NCI-H187 (cell line): ENCODE measurements at places on chromosomes 3 and 15.

GRCh38 chr3:22103423-22103822, 352.4 kb upstream of the ZNF385D start:
- DNase-seq = no peak

- no peak for DNase-seq
Observed at GRCh38 chr3:154184582-154184981, 63.4 kb downstream of the ARHGEF26 start.

DNA sequence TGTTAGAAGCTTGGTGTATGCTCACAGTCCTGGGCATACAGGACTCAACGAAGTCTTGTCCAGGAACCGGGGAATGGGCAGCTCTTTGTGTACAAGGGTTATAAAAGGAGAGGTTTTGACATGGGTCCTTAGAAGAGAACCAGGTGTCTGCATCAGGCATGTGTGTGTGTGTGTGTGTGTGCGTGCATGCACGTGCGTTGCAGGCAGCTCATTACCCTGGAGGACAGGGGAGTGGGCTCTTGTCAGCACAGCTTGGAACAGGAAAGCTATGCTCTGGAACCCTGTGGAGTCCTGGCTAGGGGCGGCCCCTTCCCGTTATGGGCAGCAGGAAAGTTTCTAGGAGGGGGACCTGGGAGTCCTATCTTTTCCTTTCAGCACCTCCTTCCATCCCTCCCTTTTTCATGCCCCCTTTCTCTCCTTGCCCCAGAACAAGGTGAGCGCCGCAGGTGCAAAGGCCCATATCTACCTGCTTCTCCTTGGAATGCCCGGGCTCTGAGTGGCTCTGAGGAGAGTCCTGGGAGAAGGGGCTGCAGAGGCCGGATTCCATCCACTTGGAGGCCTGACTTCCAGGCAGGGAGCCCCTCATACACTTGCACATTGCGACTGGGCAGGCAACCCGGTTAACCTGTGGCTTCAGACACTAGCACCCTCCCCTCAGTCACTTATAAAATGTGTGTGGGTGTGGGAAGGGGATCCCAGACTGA, 33.9 kb upstream of the LCTL start:
- no peak for DNase-seq

DNA sequence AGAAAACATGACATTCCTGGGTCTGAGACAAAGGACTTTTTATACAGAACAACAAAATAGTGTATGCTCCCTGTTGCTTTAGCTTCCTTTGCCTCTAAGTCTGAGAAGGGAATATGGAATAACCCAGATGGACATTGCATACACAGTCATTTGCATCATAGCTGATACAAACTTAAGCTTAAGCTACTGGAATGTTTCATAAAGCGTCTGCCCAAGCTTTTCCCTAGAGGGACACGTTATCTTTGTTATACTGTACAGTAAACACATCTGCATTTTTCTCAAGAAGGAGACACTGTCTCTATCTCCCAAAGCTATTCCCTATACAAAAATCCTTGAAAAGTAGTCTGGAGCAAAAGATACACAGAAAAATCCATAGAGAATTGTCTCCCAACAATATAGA, 775.0 kb downstream of the DIPK2A start:
- no peak for DNase-seq

- DNase-seq = no peak
Observed at GRCh38 chr3:177212278-177212610, 15.0 kb upstream of the TBL1XR1 start.

DNA sequence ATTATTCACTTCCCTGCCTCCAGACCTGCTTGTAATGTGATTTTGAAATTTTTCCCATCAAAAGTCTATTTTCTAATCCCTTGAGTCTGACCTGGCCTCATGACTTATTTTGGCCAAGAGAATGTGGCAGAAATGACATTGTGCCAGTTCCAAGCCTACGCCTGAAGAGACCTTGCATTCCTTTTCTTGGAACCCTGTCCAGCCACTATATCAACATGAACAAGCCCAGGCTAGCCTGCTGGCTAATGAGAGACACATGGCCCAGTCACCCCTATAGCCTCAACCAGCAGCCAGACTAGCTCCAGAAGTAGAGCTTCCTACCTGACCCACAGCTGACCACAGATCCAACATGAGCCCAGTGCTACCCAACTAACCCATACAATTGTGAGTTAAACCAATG, 121.1 kb upstream of the ACP3 start:
- no peak for DNase-seq

- no peak for DNase-seq
Observed at GRCh38 chr3:78757731-78758130, 1010.1 kb downstream of the ROBO1 start.

DNA sequence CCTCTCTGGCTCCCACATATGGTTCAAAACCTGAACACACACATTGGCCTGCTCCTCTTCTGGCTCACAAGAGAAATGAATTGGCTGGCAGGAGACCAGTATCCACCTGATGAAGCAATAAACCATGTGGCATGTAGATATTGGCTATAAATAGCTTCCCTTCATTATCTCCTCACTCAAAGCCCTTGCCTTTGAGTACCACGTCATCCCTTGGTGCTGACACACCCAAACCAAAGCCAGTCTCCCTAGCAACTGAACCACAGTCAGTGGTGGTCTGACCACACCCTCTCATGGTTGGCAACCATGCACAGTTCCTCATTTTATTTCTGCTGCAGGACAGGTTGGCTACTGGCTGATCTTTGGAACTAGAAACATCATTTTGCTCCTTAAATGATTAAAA, 98.8 kb downstream of the ZNF621 start:
- DNase-seq = no peak

GRCh38 chr3:49370585-49371290, 12.6 kb upstream of the GPX1 start:
- no peak for DNase-seq

DNA sequence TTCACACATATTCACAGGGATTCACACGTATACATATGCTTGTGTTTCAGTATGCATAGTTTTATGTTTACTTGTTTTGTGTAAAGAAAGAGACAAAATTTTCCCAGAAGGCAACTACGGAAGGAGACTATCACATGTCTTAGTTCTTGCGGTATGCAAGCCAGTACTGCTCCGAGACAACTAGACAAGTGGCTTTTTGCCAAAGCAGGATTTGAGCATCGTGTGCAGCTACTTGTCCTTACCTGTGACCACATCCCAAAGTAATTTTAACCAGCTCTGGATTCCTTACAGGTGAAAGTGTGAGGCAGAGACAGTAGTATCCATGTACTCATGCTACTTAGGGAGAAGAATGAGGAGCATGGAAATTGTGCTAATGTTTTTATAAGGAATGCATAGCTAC, 591.4 kb upstream of the NR2F2 start:
- no peak for DNase-seq

- peak; percentile 13 for DNase-seq
Observed at GRCh38 chr3:181739628-181740027, 27.9 kb downstream of the SOX2 start.

DNA sequence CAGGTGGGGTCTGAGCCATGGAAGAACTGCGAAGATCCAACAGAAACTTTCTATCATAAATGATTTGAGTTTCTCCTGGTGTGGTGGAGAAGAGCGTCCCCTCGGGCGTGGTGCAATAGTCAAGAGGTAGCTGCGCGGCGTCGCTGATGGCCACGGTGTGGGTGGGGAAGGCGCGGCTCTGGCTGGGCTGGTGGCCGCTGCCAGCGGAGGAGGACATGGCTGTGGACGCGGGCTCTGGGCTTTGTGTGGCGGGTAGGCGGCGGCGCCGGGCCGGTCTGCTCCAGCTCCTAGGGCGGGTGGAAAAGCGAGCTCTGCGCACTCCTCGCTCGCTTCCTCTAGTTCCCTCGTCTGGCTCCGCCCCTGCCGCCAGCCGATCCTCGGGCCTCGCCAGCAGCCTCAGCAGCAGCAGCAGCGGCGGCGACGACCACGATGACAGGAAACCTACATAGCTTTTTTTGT, 5.9 kb downstream of the STARD9 start:
- peak; percentile 46 for DNase-seq

DNA sequence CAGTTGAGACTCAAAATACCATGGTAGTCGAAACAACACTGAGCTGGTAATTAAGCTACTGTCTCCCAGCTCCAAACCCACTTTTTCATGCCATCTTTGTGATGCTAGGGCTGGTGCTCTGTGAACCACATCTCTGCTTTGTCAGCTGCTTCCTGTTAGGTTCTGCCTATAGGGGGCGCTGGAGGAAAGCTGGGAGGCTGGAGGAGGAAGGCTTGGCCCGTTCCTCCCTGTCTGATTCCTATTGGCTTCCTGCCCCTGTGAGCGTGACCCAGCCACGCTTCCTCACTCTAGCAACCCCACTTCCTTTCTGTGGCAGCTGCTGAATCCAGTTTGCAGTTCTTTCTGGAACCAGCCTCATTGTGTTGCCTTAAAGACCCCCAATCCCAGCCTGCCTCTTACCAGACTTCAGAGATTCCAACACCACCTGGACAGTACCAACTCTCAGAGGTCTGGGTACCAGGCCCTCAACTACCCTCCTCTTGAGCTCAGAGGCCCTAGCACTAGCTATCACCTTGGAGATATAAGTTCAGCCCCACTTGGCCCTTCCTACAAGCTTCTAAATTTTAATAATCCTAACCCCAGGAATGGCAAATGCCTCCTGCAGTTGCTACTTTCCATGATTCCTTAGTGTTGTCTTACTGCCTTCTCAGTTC, 120.9 kb downstream of the ERC2 start:
- DNase-seq = no peak

DNA sequence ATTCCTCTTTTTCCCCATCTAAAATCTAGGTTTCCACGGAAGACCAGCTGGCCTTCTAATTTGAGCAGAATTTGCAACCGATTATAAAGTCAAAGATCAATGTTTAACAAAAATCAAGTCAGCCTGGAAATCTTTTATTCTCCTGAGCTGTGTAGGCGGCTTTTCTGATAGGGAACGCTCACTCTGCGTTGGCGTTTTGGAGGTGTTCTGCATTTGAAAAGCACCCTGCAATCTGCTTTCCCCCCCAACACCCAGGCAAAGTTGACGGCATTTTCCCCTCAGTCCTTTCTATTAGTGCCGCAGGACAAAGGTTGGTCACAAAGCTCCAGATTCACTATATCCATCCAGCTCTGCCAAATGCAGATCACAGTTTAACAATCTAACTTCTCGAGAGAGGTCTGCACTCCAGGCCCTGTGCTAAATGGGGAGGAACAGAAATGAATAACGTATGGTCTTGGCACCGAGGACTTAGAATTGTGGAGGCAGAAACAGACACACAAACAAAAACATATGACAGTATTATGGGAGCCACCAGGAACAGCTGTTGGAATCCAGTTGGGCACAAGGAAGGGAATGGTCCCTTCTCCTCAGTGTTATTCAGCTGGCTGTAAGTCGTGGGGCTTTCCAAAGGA, 50.4 kb upstream of the LARS2 start:
- DNase-seq = no peak

GRCh38 chr3:99167071-99167470, 265.6 kb upstream of the DCBLD2 start:
- no peak for DNase-seq

DNA sequence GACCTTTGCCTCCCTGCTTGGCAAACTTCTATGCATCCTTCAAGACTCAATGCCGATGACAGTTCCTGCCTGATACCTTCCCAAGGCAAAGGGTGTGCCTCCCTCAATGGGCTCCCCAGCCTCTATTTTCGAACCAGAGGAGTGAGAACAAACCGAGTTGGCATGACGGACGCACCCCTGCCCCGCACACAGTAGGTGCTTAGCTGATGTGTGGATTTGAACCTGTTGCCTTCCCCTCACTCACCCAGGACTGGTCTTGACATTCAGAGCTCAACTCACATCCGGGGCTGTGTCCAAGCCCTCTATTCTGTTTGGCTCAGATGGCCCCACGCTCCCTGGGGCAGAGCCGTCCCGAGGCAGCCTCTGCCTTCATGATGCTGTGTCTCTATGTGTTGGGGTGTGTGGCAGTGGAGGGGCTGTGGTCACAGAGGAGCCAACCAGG, 52.2 kb upstream of the SLC6A11 start:
- DNase-seq = no peak

GRCh38 chr3:41404582-41404981, 205.3 kb downstream of the CTNNB1 start:
- DNase-seq = no peak

- no peak for DNase-seq
Observed at GRCh38 chr15:85282504-85283115, 97.8 kb upstream of the AKAP13 start.

DNA sequence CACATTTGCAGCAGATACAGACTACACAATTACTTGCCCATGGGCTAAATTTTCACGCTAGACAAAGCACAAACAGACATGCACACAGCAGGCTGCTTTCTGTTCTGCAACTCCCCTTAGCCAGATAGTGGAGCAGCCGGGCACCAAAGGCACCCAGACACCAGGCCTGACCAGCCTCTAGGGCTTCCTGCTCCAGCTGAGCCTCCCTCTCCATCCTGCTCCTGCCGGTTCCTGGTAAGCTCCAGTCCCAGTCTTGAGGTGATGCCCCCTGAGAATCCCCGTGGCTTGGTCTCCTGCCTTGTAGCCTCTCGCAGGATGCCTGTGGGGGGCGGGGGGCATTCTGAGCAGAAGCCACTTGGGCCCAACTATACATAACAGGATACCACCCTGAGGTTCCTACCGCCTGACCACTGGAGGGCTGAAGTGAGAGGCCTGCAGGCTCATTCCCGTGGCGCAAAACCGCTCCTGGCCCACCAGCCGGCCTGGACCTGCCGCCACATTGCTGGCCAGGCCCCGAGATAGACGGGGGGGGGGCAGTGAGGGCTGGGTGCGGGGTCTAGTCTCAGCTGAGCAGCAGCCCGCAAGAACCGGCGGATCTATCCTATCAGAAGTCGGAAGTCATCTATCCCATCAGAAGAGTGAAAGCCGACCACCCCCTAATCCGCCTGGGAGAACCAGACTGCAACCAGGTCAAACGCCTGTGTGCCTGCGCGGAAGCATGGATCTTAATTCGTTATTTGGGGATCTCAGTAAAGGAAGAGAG, 3.9 kb downstream of the FOXL2 start:
- no peak for DNase-seq

DNA sequence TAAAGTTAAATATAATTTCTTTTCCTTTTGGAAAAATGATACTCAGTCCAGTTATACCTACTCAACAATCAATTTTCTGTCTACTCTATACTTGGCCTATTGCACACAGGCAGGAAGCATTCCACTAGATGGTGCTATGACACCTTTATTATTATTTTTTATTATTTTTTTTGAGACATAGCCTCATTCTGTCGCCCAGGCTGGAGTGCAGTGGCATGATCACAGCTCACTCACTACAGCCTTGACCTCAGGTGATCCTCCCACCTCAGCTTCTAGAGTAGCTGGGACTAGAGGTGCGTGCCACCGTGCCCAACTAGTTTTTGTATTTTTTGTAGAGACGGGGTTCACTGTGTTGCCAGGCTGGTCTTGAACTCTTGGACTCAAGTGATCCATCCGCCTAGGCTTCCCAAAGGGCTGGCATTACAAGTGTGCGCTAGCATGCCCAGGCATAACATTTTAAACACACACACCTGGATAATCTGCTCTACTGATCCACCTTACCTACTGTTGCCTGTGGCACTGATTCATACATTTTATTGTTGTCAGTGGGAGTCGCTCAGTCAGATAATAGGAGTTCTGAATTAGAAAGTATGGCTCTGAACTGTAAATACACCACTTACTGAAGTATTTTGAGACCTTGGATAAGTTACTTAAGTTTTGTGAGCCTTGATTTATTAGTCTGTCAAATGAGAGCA, 56.2 kb downstream of the EIF3J start:
- no peak for DNase-seq

- no peak for DNase-seq
Observed at GRCh38 chr15:91953432-91953831, 99.9 kb downstream of the SLCO3A1 start.
